Heart left ventricle (tissue), 16 donors: ENCODE measurements at places on chromosomes 1 and 21. TPM values are rescaled to one million over a fixed set of nuclear protein-coding genes. Genes with fewer than 3 reads are reported as not detected.

GRCh38 chr1:198942466-198942865, 303.6 kb downstream of the PTPRC start:
- no peak for DNase-seq

DCST2 gene
- 0.17 TPM for polyA plus RNA-seq

GREM2 gene
- not detected for polyA plus RNA-seq

AGBL4 gene
- polyA plus RNA-seq = not detected

TRAF3IP3 gene
- polyA plus RNA-seq = 0.34 TPM

GRCh38 chr1:233020426-233020825, 70.0 kb downstream of the NTPCR start:
- DNase-seq = no peak

RBM11 gene
- not detected for polyA plus RNA-seq

- no peak for DNase-seq
Measured at GRCh38 chr1:79614762-79615161, 608.2 kb upstream of the ADGRL4 start.
